ENCODE measurements at places on chromosomes 2 and 18. TPM values are rescaled to one million over a fixed set of nuclear protein-coding genes. Genes with fewer than 3 reads are reported as not detected.

Gene KRTCAP3
- total RNA-seq = 15.4 TPM

Gene EVA1A
- total RNA-seq = 11.5 TPM

Gene RUFY4
- not detected for total RNA-seq

Gene COBLL1
- 80.9 TPM for total RNA-seq

Gene ALK
- total RNA-seq = not detected

Gene RNF125
- 2.6 TPM for total RNA-seq

Gene MATN3
- total RNA-seq = 3.1 TPM

Gene KLHL14
- 7.8 TPM for total RNA-seq

Gene FSHR
- total RNA-seq = 0.74 TPM

Gene CD8B2
- total RNA-seq = not detected

Gene GCG
- total RNA-seq = 92.9 TPM

Gene TMEM163
- 3.7 TPM for total RNA-seq

Gene TNFRSF11A
- 0.64 TPM for total RNA-seq

Gene C2orf66
- 0.38 TPM for total RNA-seq

Gene C1QL2
- 0.14 TPM for total RNA-seq

Gene AQP12B
- total RNA-seq = not detected

Gene BCL11A
- 47.9 TPM for total RNA-seq

Gene UGT1A1
- total RNA-seq = not detected

Gene HMSD
- 5.5 TPM for total RNA-seq

Gene SIX3
- not detected for total RNA-seq

Gene DPP10
- 44.6 TPM for total RNA-seq

Gene DCDC2C
- not detected for total RNA-seq

Gene BOK
- total RNA-seq = 8.0 TPM

Gene SEPTIN2
- total RNA-seq = 445 TPM

Gene EMILIN1
- 1.1 TPM for total RNA-seq

Gene LOXL3
- total RNA-seq = 23.4 TPM

Gene CRIM1
- 25.8 TPM for total RNA-seq
